ENCODE measurements at places on chromosomes 5 and 9.

DNA sequence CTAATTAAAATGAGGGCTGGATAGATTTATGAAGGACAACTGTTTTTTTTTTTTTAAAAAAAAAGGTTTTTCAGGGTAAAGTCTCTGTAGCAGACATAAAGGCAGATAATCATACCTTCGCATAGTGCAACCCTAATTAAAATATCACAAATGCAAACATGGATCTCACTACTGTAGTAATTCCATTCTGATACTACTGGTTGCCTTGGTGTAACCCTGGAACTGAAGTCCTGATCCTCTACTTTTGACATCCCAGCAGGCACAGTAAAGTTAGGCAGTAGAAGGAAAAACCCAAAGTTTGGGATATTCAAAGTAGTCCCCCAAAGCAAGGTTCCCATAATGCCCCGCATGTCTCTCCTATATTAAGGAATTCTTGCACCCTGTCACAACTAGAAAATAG, 19.6 kb downstream of the RFX3 start:
- no peak for DNase-seq

DNA sequence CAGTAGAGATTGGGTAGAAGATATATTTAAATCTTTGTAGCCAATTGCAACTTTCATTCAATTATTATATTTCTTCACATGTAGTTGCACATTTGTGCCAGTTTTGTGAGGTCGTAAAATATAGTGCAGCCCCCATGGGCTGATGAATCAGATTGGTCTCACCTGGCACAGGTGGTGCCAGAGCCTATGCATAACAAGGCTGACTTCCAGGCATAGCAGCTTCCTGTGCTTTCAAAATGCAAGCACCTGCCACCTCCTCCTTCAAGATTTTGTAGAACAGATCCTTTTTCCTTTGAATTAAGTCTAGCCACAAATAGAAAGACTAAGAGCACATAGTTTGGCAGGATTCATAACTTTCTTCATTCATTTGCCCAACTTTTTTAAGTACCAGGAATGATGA, 87.1 kb downstream of the STARD4 start:
- DNase-seq, result no peak

GRCh38 chr5:5360363-5360940, 62.0 kb upstream of the ICE1 start:
- DNase-seq, result no peak

DNA sequence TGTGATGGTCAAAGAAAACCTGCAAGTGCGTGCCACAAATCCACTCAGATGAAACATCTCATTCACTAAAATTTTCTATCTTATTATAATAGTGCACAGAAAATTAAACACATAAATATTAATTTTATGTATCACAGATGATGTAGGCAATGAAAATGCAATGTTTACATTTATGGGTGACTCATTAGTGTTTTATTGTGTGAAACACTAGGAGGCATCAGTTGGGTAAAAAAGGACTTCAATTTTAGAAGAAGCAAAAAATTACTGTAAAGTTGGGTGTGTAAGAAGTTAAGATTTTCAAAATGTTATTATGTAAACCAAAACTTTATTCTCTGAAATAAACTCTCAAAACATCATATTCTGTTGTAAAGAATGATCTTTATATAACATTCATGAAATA, 4.0 kb downstream of the MEF2C start:
- DNase-seq, result no peak

DNA sequence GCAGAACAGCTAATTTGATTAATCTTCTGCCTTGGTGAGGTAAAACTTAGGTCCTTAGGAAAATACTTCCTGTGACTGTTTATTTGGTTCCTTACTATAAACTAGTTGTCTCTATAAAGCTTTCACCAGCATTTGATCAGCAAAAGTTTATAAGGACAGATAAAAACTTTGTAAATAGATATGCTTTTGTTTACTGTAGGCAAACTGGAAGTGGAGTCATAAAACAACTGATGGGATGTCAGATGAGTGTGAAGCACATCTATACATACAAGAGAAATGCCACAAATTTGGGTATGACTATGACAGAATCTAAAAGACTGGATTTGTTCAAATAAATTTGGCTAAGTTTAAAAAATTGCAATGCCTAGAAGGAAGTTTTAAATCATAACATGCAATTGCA, 5.5 kb downstream of the PTGER4 start:
- DNase-seq, result no peak

- no peak for DNase-seq
These were observed 44.9 kb downstream of the SLC25A51 start for GRCh38 chr9:37859043-37859442.

DNA sequence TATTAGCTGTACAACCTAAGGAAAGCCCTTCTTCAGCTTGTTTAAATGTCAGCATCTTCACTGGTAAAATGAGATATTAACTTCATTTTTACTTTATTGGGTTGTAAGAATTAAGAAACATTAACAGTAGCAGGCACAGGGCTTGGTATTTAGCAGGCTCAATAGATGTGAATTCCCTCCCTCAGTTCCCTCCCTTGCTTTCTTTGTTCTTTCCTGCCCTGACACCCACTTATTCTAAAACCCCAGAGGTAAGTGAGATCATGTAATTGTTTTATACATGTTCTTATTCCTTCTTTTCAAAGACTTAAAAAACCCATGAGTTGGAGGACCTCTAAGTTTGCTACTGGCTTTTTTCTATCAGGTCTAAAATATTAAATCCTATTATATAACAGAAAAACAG, 73.3 kb upstream of the IFNK start:
- no peak for DNase-seq

DNA sequence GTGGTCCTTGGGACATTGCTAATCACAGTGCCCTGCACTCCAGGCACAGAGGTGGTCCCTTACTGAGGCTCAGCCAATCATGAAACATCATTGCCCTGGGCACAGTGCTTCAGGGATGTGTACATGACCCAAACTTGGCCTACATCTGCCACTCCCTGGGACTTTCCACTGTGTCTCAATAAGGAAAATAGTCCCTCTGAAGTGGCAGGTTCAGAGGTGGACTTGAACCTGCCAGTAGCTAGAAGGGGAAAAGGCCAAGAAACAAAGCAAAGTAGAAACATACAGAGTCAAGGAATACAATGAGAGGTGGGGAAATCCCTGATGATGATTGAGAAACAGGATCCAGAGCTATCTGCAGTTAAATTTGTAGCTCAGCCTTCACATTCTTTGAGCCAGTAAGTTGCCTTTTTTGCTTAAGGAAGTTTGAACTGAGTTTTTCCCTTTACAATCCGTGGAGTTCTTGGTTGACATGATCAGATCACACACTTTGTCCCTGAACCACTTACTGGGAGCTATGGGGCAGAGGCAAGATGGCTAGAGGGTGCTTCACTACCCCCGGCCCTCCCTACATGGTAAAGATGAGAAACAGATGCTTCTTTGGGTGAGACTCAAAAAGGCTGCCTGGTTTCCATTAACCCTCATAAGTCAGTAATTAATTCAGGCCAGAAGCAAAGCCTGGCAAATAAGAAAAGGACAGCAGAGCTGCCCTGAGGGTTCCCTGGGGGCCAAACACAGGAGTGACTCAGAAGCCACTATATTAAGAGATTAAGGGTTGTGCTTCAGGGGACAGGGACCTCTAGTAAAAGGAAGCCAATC, 57.6 kb downstream of the SH3TC2 start:
- no peak for DNase-seq

DNA sequence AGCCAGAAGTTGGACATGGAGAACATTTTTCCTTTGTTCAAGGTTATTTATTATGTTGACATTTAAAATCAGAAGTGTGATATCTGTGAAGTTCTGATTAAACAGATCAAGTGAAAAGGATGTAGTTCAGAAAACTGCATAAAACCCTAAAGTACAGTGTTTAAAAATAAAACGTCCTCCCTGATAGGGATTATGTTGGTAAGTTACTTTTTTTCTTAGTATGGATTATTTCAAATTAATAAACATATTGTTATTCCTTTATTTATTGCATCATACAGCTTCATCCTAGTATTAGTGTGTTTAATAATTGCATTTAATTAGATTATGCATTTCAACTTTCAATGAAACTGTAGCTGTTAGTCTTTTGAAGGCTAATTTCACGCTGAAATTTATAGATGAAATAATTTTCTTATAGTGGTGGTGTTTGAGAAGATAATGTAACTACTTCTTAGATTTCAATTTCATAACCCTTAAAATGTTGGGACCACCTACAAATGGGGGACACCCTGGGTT, 157.9 kb upstream of the DMRT1 start:
- no peak for DNase-seq

DNA sequence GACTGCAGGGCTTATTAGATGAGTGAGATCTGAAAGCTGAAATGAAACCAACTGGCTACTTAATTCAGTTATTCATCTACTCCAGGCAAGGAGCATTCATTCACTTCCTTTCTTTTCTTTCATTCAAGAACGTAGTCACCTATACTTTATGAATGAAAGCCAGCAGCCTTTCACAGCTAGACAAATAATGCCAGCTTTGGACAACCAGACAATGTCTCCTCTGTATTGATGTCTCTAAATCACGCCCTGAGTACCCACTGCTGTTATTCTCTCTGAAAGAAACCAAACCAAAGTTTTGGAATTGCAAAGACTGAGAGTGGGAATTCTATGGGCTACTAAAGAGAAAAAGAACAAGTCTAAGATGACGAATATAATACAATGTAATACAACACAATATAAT, 121.2 kb upstream of the PTPN3 start:
- DNase-seq, result no peak

Measured in naive thymus-derived CD8-positive, alpha-beta T cell (primary cell).